Cerebellar nuclear complex (tissue), 1 donor: ENCODE measurements at places on chromosomes 4 and X.

DNA sequence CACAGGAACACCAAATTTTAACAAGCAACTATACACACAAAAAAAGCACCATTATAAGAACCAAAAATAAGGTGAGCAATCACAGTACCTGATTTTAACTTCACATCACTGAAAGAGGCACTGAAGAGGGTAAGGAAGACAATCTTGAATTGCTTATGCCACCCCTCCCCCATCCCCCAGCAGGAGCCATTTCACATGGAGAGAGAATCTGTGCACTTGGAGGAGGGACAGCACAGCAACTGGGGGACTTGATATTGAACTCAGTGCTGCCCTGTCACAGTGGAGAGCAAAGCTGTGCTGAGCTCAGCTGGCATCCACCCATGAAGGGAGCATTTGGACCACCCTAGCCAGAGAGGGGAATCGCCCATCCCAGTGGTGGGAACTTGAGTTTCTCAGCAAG, 56.0 kb downstream of the NUDT11 start:
- DNase-seq, result no peak

- no peak for DNase-seq
Measured at GRCh38 chr4:114615435-114615834, 16.8 kb downstream of the UGT8 start.

GRCh38 chr4:6772223-6772928, 10.2 kb upstream of the KIAA0232 start:
- DNase-seq, result no peak

- no peak for DNase-seq
Measured at GRCh38 chr4:143692241-143692640, 8.2 kb downstream of the FREM3 start.

GRCh38 chrX:99777912-99778311, 632.2 kb downstream of the PCDH19 start:
- no peak for DNase-seq

DNA sequence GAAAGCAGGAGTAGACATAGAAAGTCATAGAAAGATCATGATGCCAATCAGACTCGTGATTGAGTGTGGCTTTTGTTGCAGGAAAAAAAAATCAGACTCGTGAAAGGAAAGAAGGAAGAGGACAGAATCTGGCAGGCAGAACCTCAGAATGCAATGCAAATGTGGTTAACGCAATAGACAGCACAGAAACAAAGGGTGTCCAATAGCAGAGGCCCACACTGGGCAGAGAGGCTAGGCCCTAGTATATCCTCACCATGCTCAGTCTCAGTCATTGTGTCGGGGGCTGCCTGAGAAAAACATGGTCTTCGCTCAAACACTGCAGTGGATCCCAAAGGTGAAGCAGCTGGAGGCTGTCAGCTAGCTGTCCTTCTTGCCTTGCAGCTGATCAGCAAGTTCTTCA, 102.8 kb upstream of the MAOA start:
- DNase-seq, result no peak

GRCh38 chr4:93409035-93409434, 419.5 kb upstream of the ATOH1 start:
- DNase-seq, result no peak

DNA sequence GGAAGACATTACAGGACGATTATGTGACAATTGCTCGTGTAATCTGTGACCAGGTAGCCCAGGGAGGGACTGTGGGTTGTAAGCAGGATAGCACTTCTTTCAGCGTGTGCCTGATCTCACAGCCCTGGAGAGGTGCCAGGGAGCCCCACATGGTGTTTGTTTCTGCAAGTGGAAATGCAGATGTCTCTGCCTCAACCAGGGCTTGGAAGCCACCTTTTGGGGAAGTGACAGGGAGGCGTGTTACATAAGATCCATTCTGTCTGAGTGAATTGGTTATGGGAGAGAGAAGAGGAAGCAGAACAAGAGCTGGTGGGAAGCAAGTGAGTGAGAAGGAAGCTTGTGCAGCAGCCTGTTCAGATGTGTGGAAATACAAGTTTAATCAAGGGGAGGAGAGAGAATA, 104.5 kb upstream of the GATB start:
- peak; percentile 87 for DNase-seq

GRCh38 chr4:129264008-129264657, 168.2 kb downstream of the C4orf33 start:
- DNase-seq, result no peak

GRCh38 chr4:172844556-172844955, 324.1 kb upstream of the GALNT7 start:
- no peak for DNase-seq

- no peak for DNase-seq
Measured at GRCh38 chrX:48676893-48677270, 6.7 kb upstream of the WAS start.

GRCh38 chr4:123667496-123667895, 270.9 kb downstream of the SPRY1 start:
- DNase-seq, result no peak

GRCh38 chr4:7347981-7348380, 86.7 kb downstream of the PSAPL1 start:
- DNase-seq, result no peak

- no peak for DNase-seq
Measured at GRCh38 chr4:96093057-96093456, 253.2 kb downstream of the PDHA2 start.

- no peak for DNase-seq
Measured at GRCh38 chrX:21779095-21779494, 21.2 kb upstream of the SMPX start.

DNA sequence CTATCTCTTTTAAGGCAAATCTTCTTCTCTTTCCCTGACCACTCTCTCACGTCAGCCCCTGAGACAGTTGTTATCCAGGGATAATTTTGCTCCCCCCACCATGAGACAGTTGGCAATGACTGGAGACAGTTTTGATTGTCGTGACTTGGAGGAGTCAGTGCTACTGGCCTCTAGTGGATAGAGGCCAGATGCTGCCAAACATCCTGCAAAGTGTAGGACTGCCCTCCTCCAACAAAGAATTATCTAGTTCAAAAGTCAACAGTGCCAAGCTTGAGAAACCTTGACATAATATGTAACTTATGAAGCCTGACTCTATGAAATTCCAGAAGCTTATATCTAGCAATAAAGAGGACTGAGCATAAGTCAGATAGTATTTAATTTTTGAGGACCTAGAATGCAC, 502.1 kb upstream of the IGFBP7 start:
- DNase-seq, result no peak

DNA sequence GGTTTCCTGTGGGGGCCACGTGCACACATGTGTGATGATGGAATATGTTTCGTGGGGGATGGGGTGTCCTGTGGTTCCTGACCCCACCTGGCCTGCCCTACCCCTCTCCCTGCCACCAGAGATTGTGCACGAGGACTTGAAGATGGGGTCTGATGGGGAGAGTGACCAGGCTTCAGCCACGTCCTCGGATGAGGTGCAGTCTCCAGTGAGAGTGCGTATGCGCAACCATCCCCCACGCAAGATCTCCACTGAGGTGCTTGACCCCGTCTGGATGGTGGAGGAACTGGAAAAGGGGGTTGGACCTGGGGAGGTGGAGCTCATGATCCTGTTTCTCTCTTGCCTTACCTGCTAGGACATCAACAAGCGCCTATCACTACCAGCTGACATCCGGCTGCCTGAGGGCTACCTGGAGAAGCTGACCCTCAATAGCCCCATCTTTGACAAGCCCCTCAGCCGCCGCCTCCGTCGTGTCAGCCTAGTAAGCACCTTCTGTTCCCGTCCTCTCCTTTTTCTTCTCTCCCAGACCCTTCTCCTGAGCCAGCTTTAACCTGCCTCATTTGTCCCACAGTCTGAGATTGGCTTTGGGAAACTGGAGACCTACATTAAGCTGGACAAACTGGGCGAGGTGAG, 5.9 kb downstream of the CDK16 start:
- DNase-seq, result no peak

DNA sequence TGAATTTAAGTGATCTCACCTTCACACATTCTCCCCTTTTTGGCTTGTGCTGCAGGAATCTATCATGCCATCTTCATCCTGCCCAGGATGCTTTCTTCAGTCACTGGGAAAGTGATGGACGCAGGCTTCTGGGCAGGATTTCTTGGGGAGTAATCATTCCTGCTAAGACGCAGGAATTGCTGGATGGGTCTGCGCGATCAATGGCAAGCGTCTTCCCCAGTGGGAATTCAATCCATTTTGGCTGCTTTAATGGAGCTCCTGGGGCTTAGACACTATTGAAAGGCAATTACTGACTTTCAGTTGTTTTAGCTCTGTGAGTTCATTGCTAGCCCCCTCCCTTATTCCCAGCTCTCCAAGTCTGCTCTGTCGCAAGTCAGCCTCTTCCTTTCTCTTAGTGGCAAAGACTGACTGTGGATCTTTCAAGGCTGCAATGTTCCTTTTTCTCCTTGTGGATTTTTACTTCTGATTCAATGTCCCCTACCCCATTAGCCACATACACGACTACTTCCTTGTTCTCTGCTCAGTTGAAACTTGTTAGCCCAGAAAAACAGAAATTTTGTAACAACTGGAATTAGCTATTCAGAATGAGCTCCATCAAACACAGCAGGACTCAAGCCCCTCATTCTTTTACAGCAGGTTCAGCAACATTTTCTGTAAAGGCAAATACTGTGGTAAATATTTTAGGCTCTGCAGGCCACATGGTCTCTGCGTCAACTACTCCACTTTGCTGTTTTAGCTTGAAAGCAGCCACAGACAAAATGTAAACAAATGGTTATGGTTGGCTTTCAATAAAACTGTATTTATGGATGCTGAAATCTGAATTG, 154.9 kb downstream of the ASB9 start:
- DNase-seq, result no peak

- no peak for DNase-seq
Measured at GRCh38 chr4:46506876-46507275, 116.9 kb upstream of the GABRA2 start.

DNA sequence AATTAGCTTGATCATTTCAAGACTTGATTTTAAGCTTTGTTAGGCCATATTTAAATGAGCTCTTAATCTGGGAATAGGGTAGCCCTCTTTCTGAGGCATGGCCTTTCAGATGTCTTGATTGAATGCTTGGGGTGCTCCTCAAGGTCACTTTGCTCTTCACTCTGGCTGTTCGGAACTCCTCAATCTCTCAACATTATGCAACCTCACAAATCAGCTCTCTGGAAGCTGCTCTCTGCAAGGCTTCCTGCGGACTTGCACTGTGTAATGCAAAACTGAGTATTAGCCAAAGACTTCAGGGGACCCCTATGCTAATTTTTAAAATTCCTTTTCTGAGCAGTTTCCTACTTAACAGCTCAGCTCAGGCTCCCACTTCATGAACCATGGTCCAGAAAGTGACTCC, 398.3 kb downstream of the PRDM5 start:
- no peak for DNase-seq

- no peak for DNase-seq
Measured at GRCh38 chrX:155435744-155436112, 22.7 kb downstream of the F8A3 start.

DNA sequence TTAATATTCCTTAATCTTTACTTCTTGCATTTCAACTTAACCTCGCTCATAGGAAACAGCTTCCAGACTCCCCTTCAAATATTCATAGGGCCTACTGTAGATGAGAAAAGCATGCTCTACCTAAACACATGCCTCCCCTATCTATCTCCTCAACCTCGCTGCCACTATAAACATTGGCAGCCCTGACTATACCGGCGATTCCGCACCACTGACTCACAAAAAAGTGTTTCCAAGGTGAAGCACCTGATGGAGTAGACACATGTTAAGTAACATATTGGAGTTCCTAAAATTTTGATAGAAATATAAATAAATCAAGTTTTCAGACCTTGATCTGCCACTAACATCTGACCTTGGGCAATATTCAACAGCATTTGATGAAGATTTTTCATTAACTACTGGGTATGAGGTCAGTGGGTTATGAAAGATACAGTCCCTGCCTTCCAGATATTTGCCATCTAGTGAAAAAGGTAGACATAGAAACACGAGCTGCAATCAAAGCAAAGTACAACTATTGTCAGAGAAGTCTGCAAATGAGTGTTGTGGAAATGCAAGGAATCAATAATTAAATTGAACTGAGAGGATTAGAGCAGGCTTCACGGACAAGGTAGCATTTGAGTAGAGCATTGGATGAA, 184.2 kb downstream of the MAML3 start:
- no peak for DNase-seq

GRCh38 chr4:8538076-8538702, 42.0 kb upstream of the GPR78 start:
- DNase-seq, result no peak

DNA sequence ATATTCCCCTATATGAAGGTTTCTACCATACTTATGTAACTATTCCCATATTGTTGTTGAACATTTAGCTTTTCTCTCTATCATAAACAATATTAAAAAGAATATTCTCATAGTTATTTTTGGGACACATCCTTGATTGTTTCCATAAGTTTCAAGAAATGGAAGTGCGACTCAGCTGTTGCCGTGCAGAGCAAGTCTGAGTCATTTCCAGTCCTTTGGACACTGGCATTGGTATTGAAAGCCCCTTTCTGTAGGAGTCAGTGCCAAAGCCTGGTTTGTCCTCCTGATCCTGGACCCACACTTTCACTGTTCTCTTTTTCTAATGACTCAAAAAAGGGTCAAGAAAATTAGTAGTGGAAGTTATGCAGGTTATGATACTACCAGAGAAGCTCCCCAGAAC, 108.3 kb upstream of the DIAPH2 start:
- DNase-seq, result no peak

GRCh38 chr4:38119668-38120385, 159.6 kb downstream of the PTTG2 start:
- DNase-seq, result no peak

GRCh38 chrX:151852294-151852693, 60.4 kb upstream of the MAGEA4 start:
- DNase-seq, result no peak

DNA sequence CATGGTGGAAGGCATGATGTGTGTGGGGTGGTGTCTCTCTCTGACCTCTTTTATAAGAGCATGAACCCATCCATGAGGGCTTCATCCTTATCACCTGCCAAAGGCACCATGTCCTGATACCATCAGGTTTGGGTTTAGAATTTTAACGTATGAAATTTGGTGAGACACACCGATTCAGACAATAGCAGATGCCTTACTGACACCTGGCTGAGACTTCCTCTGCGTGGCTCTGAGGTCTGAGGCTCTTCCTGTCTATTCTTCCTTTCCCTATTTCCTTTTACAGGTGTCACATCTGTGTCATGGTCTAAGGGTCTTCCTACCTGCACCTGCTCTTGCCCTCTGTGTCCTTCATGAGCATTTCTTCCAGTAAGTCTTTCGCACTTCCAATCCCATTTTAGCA, 320.7 kb upstream of the CLNK start:
- no peak for DNase-seq

GRCh38 chr4:111466811-111467604, 678.2 kb upstream of the FAM241A start:
- no peak for DNase-seq

DNA sequence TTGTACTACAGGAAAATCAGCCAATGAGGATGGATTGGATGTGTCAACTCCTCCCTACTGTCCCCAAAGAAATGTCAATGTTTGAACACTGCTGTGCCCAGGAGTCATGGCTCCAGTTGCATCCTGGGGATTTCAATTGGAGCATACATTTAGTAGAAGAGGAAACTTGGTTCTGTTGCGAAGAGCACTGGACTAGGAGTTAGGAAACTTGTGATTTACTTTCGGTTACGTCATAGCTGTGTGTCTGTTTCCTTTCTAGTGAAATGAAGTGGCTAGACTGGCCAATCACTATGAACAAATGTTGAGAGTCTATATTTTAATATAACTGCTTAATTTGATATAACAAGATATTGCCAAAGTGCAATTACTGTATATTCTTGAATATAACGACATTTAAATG, 35.2 kb downstream of the ARL9 start:
- DNase-seq, result no peak
